ENCODE measurements at places on chromosomes 4 and X.

GRCh38 chr4:57102050-57102624 is 8.0 kb downstream of the IGFBP7 start:
- DNase-seq = no peak
- no peaks in the 10 kb centered on the region for H3K27me3 ChIP-seq
- no peaks in the 10 kb centered on the region for H3K4me1 ChIP-seq
- H3K36me3 ChIP-seq = no peaks in the 10 kb centered on the region
- no peak overlapping the region for H3K27ac ChIP-seq

DNA sequence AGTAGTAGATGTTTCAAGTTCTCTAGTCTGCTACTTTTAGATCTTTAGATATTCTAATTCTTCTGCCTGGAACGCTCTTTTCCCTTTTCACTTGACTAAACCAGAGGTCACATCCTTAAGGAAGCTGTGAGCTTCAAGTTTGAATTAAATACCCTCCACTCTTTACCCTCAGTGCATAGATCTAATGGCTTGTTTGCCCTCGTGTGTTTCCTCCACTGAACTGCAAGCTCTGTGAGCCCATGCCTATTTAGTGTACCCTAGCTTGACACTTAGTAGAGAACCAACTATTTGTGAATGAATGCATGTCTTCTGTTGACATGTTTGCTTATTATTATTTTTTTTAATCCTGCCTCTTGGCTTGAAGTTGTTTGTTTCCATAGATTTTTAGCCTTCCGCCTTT is 138.3 kb downstream of the PDE5A start:
- DNase-seq = peak; percentile 32
- H3K4me3 ChIP-seq = no peak overlapping the region
- no peaks in the 10 kb centered on the region for H3K4me1 ChIP-seq
- no peaks in the 10 kb centered on the region for H3K27me3 ChIP-seq
- H3K36me3 ChIP-seq = peaks cover 9% of the 10 kb centered on the region

DNA sequence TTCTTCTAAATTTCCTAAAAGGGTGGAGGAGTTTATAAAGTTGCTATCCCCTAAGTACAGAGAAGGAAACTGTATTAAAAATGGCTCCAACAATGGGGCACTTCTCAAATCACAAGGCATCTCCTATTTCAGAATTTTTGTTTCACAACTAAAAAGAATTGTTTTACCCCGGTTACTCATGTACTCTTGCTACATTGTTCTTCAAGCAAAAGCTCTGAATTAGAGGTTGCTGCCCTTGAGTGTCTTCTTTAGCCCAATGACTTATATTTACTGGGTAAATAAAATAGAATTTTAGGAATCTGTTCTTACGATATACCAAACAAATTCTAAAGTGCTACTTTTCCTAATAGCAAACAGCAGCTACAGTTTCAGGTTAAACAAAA is 67.5 kb downstream of the PPEF2 start:
- no peaks in the 10 kb centered on the region for H3K27me3 ChIP-seq
- H3K4me3 ChIP-seq = no peak overlapping the region
- DNase-seq = no peak
- H3K27ac ChIP-seq = no peak overlapping the region
- H3K36me3 ChIP-seq = no peaks in the 10 kb centered on the region
- H3K4me1 ChIP-seq = no peaks in the 10 kb centered on the region

GRCh38 chr4:74623041-74623440 is 171.3 kb downstream of the BTC start:
- H3K4me1 ChIP-seq = no peaks in the 10 kb centered on the region
- DNase-seq = no peak
- no peak overlapping the region for H3K4me3 ChIP-seq
- H3K27ac ChIP-seq = no peak overlapping the region

- no peak overlapping the region for H3K27ac ChIP-seq
- no peak overlapping the region for H3K4me3 ChIP-seq
- H3K4me1 ChIP-seq = no peaks in the 10 kb centered on the region
- no peak for DNase-seq
These were observed 10.8 kb downstream of the CTBP1 start for GRCh38 chr4:1237981-1238675.

DNA sequence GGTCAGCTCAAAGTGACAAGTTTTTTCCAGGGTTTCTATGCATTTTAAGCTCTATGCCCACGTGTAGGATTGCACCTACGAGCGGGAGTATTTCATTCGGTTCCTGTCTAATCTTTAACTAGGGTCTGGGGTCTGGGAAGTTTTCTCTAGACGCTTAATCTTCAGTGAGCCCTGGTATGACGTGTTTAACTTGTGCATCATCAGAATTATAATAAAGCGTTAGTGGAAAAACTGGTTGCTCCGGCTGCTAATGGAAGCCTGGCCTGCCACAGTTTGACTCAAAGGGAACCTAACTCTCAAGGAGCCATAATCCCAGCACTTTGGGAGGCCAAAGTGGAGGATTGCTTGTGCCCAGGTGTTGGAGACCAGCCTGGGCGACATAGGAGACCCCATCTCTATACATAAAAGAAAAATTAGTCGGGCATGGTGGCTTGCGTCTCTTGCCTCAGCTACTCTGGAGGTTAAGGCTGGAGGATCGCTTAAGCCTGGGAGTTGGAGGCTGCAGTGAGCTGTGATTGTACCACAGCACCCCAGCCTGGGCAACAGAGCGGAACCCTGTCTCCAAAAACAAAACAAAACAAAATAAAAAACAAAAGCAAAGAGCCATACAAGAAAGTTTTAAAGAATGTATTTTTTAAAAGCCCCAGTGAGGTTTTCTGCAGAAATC is 30.2 kb downstream of the ARSD start:
- no peaks in the 10 kb centered on the region for H3K27me3 ChIP-seq
- no peak for DNase-seq
- no peak overlapping the region for H3K4me3 ChIP-seq
- H3K36me3 ChIP-seq = peaks cover 17% of the 10 kb centered on the region
- peak overlapping the region; percentile 84 for H3K27ac ChIP-seq

- no peaks in the 10 kb centered on the region for H3K27me3 ChIP-seq
- H3K4me1 ChIP-seq = no peaks in the 10 kb centered on the region
- H3K4me3 ChIP-seq = no peak overlapping the region
- no peak for DNase-seq
These were observed 6.3 kb downstream of the LAS1L start for GRCh38 chrX:65528293-65528692.

- no peaks in the 10 kb centered on the region for H3K4me1 ChIP-seq
- no peaks in the 10 kb centered on the region for H3K27me3 ChIP-seq
- DNase-seq = no peak
- no peak overlapping the region for H3K27ac ChIP-seq
These were observed 53.8 kb downstream of the ARHGAP6 start for GRCh38 chrX:11611965-11612364.

- H3K27ac ChIP-seq = no peak overlapping the region
- H3K4me3 ChIP-seq = no peak overlapping the region
- no peak for DNase-seq
These were observed 284.2 kb downstream of the USP46 start for GRCh38 chr4:52374877-52375276.

GRCh38 chr4:176409627-176410026 is 89.9 kb downstream of the SPCS3 start:
- H3K27ac ChIP-seq = no peak overlapping the region
- H3K36me3 ChIP-seq = peaks cover 2% of the 10 kb centered on the region
- H3K4me1 ChIP-seq = no peaks in the 10 kb centered on the region
- DNase-seq = no peak
- H3K27me3 ChIP-seq = no peaks in the 10 kb centered on the region
- no peak overlapping the region for H3K4me3 ChIP-seq

DNA sequence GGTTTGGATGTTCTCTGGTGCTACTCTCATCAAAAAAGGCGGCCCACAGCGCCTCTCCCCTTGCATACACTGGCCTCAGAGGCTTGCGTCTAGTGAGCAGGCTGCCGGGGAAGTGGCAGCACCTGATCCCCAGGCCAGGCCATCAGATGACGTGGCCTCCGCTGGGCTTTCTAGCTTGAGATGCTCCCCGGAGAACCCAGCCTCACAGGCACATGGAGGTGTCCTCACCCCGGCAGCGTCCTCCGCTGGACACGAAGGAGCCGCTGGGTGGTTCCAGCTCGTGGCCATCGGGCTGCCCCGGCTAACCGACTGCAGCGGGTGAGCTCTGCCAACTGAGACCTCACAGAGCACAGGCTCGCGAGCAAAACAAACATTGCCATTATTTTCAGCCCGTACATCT is 12.8 kb downstream of the IRAK1 start:
- H3K4me3 ChIP-seq = no peak overlapping the region
- no peak for DNase-seq

- no peak for DNase-seq
- no peaks in the 10 kb centered on the region for H3K4me1 ChIP-seq
- H3K4me3 ChIP-seq = no peak overlapping the region
- H3K27ac ChIP-seq = no peak overlapping the region
These were observed 1969.3 kb downstream of the PCDH7 start for GRCh38 chr4:32689518-32689917.

DNA sequence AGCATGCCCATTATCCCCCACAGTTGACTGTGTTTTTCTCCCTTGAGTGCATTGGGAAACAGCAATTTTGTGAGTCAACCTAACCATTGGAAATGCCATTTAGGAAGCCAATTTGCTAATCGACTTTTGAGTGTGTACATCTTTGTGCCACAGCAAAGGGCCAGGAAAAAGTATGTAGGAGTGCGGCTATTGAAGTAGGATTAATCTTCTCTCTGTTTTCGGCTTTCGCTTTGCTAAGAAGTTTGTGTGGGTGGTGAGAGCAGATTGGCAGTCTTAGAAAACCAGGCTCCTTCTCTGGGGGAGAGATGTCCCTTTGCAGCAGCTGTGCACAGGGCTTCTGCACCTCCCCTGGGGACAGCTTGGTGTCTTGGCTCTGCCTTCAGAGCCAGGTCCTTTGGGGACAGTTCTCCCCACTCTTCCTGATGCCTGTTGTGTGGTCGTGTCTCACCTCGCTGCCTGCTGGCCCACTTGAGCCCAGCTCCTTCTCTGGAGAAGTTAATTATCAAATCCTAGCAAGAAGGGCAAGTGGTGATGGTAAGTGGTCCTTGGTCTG is 74.5 kb downstream of the GEMIN8 start:
- H3K4me3 ChIP-seq = no peak overlapping the region
- H3K27me3 ChIP-seq = no peaks in the 10 kb centered on the region
- H3K4me1 ChIP-seq = no peaks in the 10 kb centered on the region
- peaks cover 10% of the 10 kb centered on the region for H3K36me3 ChIP-seq

DNA sequence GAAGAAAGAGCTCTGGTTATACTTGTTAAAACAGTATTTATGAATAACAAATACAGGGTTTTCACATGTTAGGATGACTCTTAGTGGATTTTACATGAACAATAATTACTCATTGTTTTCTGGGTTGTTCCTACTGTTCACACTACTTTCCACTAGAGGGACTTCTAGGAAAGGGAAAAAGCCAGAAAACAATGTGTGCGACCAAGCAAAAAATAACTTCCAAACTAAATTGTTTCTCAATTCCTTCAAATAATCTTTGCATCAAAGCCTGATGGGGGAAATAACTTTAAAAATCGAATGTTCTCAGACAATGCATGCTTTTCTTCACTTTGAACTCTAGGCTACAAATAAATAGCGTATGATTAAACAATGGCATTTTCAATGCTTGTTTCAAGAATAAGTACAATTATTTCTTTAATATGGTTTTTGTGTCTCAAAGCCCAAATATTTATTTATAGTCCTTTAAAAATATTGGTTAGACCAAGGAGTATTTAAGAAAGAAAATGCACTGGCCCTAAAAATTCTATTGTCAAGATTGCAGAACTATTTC is 72.1 kb upstream of the ETNPPL start:
- H3K4me3 ChIP-seq = no peak overlapping the region
- no peak for DNase-seq
- H3K36me3 ChIP-seq = no peaks in the 10 kb centered on the region

GRCh38 chr4:154164931-154165839 is 326.4 kb downstream of the DCHS2 start:
- H3K27me3 ChIP-seq = no peaks in the 10 kb centered on the region
- no peak overlapping the region for H3K4me3 ChIP-seq
- no peak overlapping the region for H3K27ac ChIP-seq
- H3K4me1 ChIP-seq = no peaks in the 10 kb centered on the region

DNA sequence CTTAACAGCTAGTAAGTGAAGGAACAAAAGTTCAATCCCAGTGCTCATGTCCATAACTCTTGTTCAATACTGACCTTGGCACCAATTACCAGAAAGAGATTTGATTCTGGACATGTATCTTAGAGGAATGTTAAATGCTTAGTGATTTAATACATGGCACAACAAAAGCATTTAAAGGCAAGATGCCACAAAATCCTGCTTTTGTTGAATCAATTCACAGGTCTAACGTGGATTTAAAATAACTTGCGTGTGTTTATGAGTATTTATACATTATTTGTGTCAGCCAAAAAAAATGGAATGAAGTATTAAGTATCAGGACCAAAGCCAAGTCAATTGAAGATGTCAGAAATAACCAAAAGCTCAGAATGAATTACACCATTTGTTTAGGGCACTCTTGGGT is 85.4 kb upstream of the GIMD1 start:
- no peaks in the 10 kb centered on the region for H3K4me1 ChIP-seq
- H3K36me3 ChIP-seq = no peaks in the 10 kb centered on the region
- no peaks in the 10 kb centered on the region for H3K27me3 ChIP-seq
- no peak overlapping the region for H3K4me3 ChIP-seq
- no peak overlapping the region for H3K27ac ChIP-seq
- DNase-seq = no peak

GRCh38 chr4:78379040-78379439 is 172.5 kb upstream of the ANXA3 start:
- peaks cover 65% of the 10 kb centered on the region for H3K36me3 ChIP-seq
- H3K27me3 ChIP-seq = no peaks in the 10 kb centered on the region
- no peak overlapping the region for H3K4me3 ChIP-seq
- H3K4me1 ChIP-seq = no peaks in the 10 kb centered on the region
- no peak overlapping the region for H3K27ac ChIP-seq

- peaks cover 5% of the 10 kb centered on the region for H3K36me3 ChIP-seq
- no peak for DNase-seq
- no peaks in the 10 kb centered on the region for H3K4me1 ChIP-seq
- H3K4me3 ChIP-seq = no peak overlapping the region
- H3K27me3 ChIP-seq = no peaks in the 10 kb centered on the region
These were observed 94.9 kb downstream of the SLC39A8 start for GRCh38 chr4:102250341-102250740.

DNA sequence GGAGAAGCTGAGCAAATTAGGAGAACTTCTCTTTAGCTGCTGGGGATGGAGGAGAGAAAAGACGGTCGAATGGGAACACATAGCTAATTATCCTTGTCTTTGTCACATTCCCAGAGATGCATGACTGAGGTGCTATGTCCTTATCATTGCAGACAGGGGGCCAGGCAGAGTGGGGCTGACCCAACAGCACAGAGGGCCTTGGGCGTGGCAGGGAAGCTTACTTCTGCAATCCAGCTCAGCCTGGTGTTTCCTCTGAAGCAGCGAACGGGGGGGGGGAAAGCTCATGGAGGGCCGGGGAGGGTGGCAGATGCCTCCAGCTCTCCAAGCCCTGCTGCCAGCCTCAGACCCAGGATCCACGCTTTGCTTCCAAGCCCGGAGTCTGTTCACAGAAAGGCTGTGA is 50.8 kb upstream of the HOPX start:
- H3K4me3 ChIP-seq = no peak overlapping the region
- H3K27me3 ChIP-seq = no peaks in the 10 kb centered on the region
- H3K27ac ChIP-seq = no peak overlapping the region
- no peaks in the 10 kb centered on the region for H3K4me1 ChIP-seq
- no peak for DNase-seq
